ENCODE measurements at places on chromosomes 2 and 18. TPM values are rescaled to one million over a fixed set of nuclear protein-coding genes. Genes with fewer than 3 reads are reported as not detected.

- no peaks in the 10 kb centered on the region for H3K36me3 ChIP-seq
- no peak overlapping the region for H3K27ac ChIP-seq
- no peak overlapping the region for H3K4me3 ChIP-seq
Measured at GRCh38 chr2:44713170-44713569, 228.3 kb upstream of the SIX3 start.

- no peak overlapping the region for H3K4me3 ChIP-seq
- H3K27me3 ChIP-seq: no peaks in the 10 kb centered on the region
- no peaks in the 10 kb centered on the region for H3K4me1 ChIP-seq
- no peak overlapping the region for H3K27ac ChIP-seq
- no peaks in the 10 kb centered on the region for H3K36me3 ChIP-seq
Measured at GRCh38 chr18:24027156-24027827, 12.7 kb downstream of the TTC39C start.

- H3K4me3 ChIP-seq: no peak overlapping the region
- peak; percentile 67 for DNase-seq
- H3K27ac ChIP-seq: peak overlapping the region; percentile 85
- no peaks in the 10 kb centered on the region for H3K27me3 ChIP-seq
- H3K4me1 ChIP-seq: peaks cover 9% of the 10 kb centered on the region
- no peaks in the 10 kb centered on the region for H3K36me3 ChIP-seq
Measured at GRCh38 chr2:237873897-237874551, 14.6 kb downstream of the RAMP1 start.

- no peaks in the 10 kb centered on the region for H3K4me1 ChIP-seq
- no peak for DNase-seq
- H3K36me3 ChIP-seq: no peaks in the 10 kb centered on the region
- H3K27me3 ChIP-seq: no peaks in the 10 kb centered on the region
- no peak overlapping the region for H3K4me3 ChIP-seq
Measured at GRCh38 chr2:117977696-117978095, 36.2 kb downstream of the CCDC93 start.

DNA sequence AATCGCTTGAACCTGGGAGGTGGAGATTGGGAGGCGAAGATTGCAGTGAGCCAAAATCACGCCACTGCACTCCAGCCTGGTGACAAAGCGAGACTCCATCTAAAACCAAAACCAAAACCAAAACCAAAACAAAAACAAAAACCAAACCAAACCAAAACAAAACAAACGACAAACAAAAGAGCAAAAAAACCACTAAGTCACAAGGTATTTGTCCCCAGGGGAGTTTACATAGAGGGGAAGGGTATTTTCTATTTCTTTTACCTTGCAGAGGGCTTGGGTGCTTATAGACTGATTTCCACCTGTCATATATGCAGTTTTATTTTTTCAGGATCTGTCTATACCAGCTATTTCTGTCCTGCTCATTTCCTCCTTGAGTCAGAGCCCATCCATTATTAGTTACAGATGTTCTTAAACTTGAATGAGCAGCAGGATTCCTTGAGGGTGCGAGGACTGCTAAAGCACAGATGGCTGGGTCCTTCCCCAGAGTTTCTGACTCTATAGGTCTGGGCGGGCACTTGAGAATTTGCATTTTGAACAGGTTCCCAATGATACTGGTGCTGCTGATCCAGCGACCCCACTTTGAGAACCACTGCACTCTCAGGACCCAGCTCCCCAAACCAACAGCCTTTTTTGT lies 102.2 kb upstream of the UXS1 start:
- no peak overlapping the region for H3K4me3 ChIP-seq
- H3K27ac ChIP-seq: no peak overlapping the region
- H3K4me1 ChIP-seq: no peaks in the 10 kb centered on the region
- H3K36me3 ChIP-seq: no peaks in the 10 kb centered on the region
- no peaks in the 10 kb centered on the region for H3K27me3 ChIP-seq

Gene PER2
- 22.0 TPM for total RNA-seq

Data from aorta (tissue), 5 donors.